ENCODE measurements at places on chromosomes 11 and 22. TPM values are rescaled to one million over a fixed set of nuclear protein-coding genes. Genes with fewer than 3 reads are reported as not detected.
A peak's percentile ranks its signal among the peaks of the same experiment; 100 is the strongest.

TRAPPC4 gene
- 145 TPM for polyA plus RNA-seq

SAA1 gene
- polyA plus RNA-seq, result not detected

GRCh38 chr11:128705124-128705920 is 11.4 kb downstream of the FLI1 start:
- no peak for DNase-seq

DNA sequence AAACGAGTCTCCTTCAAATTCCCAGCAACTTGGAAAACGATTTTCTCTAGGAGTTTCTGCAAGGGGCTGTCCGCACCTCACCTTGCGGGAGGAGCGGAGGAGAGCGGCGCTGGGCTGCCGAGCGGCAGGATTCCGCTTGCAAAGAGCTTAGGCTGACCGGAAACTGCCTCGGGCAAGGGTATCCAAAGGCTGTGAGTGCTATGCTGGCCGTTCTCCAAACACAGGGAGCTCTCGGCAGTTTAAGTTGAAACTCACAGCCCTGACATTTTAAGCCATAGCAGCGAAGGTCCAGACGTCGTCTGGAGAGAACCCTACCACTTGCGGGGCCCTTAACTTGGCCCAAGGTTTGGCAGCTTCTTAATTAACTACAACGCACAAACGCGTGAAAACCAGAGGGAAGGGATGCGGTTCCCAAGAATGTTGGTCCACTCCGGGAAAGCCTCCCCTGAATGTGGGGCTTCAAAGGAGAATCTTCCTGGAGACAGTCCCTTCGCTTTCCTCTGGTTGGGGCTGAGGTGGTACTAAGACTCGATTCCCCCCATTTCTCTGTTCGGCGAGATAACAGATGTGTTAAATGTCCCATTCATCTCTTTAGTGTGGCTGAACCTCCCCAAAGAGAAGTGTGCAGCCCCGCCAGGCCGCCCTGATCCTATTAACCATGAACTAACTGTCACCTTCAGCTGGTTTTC is 1.1 kb upstream of the DBX1 start:
- DNase-seq, result no peak

GRIA4 gene
- 0.87 TPM for polyA plus RNA-seq

DNA sequence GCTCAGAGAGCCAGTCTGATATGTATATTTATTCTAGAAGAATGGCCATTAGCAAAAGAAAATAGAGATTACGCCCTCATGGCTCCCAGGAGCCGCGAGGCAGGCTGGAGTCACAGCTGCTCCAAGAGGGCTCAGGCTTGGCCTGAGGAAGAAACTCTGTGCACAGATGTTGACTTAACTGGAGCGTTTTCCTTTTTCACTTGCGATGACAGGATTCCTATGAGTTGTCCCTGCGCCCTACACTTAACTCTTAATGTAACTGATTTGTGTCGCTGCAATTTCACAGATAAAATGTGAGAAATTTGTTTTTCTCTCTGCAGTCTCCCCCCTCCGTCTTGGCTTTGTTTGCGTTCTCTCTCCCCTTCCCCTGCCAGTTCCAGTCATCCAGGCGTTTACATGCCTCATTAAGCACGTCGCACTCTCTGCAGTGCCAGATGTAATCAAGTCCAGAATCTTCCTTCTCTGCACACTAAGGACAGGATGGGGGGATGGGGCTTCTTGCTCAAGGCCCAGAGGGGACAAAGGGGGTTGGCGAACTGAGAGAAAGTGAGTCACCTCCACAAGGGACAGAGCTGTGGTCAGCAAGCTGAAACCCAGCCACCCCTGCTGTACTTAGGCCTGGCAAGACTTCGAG is 1060.1 kb downstream of the NTM start:
- DNase-seq, result peak; percentile 39

- no peak for DNase-seq
These were observed 24.3 kb downstream of the KCNQ1OT1 start for GRCh38 chr11:2675540-2675939.

- DNase-seq, result no peak
These were observed 2.2 kb downstream of the GPR137 start for GRCh38 chr11:64287676-64288352.

All from right renal pelvis (tissue), 4 donors.